Cardiac fibroblast (primary cell): ENCODE measurements at places on chromosomes 16 and 17.
A peak's percentile ranks its signal among the peaks of the same experiment; 100 is the strongest.

- no peak for DNase-seq
Observed at GRCh38 chr16:57501492-57501891, 15.2 kb upstream of the DOK4 start.

DNA sequence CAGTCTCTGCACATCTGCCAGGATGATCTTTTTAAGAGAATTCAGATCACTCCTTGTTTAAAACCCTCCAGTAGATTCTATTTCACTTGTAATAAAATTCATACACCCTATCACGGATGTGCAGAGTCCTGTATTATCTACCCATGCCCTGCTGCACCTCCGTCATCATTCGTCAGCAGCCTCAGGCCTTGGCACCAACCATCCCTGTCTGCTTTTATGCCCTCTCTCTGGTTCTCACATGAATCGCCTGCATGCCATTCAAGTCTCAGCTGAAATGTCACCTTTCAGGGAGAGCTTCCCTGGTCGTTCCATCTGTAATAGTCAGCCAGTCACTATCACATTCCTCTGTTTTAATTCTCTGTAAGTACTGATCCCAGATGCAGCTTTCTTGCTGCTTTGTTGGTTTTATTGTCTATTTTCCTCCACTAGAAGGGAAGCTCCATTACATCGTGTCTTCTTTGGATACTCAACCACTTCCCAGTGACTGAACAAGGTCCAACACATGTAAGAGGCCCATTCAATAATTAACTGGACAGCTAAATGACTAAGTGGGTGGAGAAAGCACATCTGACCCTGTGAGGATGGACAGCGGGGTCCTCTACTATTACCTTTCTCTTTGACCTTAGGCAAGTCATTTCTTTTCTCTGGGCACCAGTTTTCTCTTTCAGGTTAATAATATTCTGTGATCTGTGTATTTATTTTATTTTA, 81.2 kb upstream of the GOT2 start:
- no peak for DNase-seq

DNA sequence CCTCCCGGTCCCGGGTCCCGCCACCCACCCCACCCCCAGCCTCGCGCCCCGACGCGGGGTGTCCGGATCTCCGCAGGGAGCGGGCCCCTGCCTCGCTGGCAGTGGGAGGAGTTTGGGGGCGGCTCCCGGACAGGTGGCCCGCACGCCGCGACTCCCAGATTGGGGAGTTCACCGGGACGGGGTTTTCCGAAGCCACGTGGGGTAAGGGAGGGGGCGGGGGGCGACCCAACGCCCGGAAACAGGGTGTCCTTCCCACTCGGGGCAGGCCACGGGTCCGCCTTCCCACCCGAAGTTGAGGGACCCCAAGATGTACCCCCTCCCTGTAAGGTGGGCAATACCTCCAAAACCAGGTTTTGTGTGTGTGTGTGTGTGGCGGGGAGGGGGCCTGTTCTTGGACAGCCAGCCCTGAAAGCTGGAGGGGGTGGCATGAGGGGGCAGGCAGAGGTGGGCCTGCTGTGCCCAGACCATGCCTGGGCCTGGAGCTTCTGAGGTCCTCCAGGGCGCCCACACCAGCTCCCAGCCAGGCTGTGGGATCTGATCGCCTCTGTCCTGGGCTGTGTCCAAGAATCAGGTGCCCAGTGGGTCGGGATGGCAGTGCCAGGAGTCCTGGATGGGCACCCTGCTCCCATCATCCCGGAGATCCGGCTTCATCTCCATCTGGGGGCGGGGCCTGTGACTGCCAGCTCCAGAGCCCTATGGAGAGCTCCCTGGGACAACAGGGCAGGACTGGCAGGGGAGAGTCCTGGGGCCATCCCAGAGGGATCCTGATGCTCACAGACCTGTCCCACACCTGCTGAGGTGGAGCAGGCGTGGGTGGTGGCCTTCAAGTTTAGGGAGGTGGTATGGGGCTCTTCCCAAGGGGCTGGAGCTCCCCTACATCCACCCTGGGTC, 767 bp downstream of the SYNGR2 start:
- peak; percentile 31 for DNase-seq

- no peak for DNase-seq
Observed at GRCh38 chr16:77767826-77768225, 20.5 kb upstream of the VAT1L start.

DNA sequence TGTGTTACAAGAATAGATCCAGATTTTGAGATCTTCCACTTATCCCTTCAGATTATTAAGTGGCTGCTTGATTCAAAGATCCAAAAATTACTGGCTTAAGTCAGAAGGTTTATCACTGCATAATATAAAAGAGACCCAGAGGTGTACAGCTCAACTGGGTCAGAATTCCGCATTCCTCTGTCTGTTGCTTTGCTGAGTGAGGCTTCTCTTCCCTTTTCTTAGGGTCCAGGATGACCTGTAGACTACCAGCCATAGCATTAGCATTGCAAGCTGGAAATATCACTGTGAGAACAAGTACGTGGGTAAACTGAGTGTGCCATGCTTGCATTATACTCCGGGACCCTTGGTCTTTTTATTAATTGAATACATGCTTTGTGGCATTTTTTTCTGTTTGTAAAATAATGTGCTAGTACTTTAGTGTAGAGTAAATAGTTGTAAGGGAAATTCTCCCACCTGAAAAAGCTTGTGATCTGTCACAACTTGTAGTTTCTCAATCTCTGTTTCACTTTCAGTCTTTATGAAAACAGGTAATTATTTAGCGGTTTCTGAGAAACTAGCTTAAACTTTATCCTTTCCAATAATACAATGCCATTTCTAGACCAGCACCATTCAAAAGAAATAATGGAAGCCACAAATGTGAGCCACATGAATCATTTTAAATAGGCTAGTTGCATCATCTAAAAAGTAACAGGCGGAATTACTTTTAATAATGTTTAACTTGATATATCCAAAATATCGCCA, 61.6 kb downstream of the TNRC6C start:
- no peak for DNase-seq

DNA sequence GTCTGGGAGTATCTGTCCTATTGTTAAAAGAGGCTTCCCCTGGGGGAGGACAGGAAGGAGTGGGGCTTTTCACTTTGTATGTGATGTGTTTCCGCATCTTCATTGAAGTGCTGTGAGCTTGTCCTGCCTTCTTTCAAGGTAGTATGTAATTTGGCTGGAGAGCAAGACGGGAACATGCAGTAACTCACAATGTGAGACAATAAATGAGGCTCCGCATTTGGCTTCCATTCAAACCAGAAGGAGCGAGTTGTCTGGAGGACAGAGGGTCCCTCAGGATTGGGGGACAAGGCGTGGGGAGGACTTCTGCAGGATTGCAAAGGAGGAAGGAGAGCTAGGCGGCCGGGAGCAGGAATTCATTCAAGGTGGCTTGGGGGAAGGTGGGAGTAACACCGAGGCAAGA, 203.5 kb downstream of the RBFOX3 start:
- no peak for DNase-seq

GRCh38 chr16:31695667-31696066, 168.0 kb downstream of the AHSP start:
- DNase-seq = no peak

GRCh38 chr17:73971127-73971526, 232.4 kb upstream of the RPL38 start:
- no peak for DNase-seq

DNA sequence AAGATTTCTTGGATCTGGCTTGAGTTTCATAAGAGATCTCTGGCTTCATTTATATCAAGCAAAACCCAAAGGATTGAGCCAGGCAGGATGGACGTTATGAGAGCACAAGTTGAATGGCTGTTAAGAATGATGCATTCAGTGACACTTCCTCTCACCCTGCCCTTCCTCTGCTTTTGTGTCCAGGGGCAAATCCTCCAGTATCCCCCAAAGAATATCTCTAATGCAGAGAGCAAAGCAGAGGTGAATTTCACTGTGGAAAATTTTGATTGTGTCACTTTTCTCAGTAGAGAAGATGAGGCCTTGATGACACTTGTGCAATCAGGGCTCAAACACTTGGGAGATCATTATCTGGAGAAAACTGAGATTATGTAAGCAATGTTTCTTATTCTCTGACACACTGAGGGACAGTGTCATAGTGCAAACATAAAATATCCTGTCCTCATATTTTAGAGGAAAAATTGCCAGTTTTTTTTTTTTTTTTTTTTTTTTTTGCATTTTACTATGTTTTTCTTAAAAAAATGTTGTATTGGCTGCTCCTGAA, 25.3 kb downstream of the MARCHF10 start:
- DNase-seq = no peak

DNA sequence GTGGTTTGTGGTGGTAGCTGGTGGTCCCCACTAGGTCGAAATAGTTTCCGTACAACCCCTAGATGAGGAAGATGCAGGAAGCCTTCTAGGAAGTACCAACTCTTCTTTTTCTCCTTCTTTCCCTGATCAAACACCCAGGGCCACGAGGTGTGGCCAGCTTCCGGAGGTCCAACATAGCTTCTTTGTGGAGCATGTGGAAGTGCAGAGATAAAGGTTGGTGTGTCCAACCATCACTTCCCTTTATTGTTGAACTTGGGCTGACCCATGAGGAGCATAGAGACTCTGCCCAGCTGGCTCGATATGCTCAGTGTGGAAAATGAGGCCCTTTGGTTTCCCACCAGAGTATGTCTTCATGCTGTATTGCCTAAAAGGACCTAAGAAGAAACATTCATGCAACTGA, 6.3 kb upstream of the RGS9 start:
- DNase-seq = no peak

DNA sequence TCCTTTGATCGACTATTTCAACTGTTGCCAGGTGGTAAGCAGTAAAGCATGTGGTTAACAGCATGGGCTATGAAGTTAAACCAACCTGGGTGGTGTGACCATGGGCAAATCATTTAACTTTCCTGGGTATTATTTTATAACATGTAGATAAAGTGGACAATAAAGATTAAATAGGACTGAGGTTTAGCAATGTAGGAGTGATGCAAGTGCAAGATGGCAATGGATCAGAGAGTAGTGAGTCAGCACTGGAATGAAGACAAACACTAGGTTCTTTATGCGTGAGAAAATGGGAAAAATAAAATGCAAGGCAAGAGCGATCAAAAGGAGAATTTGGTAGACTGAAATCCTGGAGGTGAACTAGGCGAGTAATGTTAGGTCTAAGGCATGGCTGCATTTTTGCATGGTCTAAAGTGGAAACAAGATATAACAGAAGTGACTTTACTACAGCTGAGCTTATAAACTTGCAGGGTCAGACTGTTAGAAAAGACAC, 222.4 kb upstream of the AXIN2 start:
- DNase-seq = peak; percentile 95

DNA sequence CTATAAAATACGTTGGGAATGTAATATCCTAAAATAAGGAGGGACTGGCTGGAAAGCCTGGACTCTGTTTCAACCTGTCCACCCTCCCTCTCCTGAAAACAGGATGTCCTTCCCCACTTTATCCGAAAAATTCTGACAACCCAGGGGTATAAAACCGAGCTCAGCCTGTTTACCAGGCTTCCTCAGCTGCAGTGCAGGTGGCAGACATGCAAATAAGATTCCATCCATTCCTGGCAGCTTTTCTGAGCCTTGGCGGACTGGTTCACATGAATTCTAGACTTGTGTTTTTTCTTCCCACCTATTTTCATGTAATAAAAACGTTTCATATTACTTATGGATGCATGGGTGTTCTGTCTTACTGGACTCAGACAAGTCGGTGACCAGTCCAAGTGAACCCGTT, 479.3 kb downstream of the KCNJ18 start:
- DNase-seq = no peak

DNA sequence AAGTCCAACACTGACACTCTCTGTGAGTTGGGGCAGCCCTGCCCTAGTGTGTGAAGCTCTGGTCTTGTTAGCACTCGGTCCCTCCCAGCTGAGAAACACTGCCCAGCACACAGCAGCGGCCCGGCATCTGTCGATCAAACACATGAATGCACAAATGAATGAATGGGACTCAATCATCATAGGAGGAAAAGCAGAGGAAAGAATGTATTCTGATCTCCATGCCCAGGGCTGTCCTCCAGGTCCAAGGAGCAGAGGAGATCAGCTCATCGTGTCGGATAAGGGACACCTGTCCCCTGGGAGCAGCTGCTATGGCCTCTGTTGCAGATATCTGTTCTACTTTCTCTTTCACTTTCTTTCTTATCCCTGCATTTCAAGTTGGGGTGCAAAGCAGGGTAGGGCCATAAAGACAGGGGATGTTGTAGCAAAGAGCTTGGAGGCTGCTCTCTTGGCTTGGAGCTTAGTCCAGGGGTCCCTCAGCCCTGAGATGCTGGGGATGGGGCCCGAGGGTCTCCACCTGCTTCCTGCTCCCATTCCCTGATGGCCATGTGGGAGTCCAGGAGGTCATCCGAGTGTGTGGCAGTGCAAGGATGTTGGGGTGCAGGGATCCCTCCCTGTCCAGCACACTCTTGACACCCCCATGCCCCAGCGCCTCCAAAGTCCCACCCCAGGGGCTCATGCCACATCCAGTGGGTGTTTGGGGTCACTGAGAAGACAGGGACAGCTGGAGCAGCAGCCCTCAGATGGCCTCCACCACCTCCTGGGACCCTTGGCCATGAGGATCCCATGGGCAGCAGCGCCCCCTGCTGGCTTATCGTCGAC, 88.2 kb downstream of the IRF8 start:
- DNase-seq = no peak

- DNase-seq = no peak
Observed at GRCh38 chr17:40821536-40821935, 878 bp downstream of the KRT10 start.

- peak; percentile 50 for DNase-seq
Observed at GRCh38 chr16:56191156-56191815, at the start of gene GNAO1. Gene GNAO1, plus strand, starts transcription at chr16:56191489. Its CDS starts 747 bp downstream, at chr16:56192236.
